ENCODE measurements at places on chromosomes 2 and 18.

- DNase-seq, result peak; percentile 83
Observed at GRCh38 chr2:174485788-174486562, 854 bp downstream of the GPR155 start.

- DNase-seq, result peak; percentile 86
Observed at GRCh38 chr2:33134086-33134771, 187.5 kb downstream of the LTBP1 start.

DNA sequence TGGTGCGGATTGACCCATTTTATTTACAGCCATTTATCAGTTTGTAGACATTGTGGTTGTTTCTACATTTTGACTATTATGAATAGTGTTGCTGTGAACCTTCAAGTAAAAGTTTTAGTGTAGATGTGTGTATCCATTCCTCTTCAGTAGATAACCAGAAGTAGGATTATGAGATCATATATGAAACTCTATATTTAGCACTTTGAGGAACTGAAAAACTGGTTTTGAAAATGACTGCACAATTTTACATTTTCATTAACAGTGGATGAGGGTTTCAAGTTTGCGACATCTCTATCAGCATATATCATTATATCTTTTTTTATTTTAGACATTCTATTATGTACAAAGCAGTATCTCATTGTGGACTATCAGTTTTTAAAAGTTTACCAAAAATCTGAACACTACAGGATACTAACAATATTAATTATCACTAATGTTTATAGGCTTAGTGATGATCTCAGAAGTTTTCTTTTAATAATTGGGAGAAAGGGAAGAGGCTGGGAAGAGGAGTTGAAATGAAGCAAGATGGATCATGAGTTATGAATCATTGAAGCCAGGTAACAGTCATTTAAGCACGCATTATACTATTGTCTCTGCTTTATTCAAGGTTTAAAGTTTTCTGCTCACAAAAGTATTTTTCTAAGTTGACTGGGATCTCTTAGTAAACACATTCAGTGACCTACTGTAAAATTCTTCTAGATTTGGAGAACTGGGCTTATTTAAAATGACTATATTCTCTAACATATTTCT lies 329.0 kb upstream of the LRATD1 start:
- DNase-seq, result no peak

DNA sequence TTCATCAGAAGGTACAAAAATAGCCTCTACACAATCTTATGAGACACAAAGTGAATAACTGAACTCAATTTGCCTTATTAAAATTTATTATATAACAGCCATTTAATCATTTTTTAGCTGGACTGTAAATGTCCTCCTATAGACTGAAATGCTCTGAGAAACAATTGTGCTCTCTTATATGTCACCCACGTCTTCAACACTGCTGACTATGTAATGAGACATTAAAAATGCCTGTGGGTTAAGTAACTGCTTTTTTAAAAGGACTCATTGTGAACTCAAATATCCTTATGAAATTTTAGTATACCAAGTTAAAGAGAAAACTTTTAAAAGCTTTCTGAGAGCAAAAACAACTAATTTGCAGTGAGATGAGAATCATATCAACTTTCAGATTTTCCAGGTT lies 10.4 kb upstream of the GALNT1 start:
- no peak for DNase-seq

GRCh38 chr2:203972066-203972465 lies 35.5 kb downstream of the ICOS start:
- no peak for DNase-seq

GRCh38 chr2:84959095-84959565 lies 11.8 kb upstream of the KCMF1 start:
- DNase-seq, result no peak

DNA sequence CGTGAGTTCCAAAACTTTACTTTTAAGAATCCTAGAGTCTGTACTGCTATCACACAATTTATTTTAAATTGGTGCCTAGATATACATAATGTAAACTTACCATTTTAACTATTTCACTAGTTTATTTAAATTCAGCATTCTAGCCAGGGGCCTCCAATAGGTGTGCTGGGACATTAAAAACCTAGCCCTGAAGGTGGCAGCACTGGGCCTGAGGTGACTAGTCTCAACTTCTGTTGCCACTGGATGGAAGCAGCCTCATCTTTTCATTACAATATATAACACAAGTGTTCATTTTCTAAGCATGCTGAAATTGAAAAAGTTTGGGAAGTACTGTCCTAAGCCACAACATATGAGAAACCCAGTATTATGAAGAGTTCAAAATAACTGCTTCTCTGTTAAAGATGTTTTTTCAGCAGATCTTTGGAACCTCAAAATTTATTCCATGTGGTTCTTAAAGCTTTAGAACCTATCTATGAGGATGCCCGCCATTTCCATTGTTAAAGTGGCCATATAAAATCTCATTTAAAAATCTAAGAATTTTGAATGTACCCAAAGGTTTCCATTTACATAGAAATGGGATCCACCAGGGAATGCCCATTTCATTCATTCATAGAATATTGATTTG lies 2.9 kb upstream of the RBBP8 start:
- DNase-seq, result peak; percentile 59

DNA sequence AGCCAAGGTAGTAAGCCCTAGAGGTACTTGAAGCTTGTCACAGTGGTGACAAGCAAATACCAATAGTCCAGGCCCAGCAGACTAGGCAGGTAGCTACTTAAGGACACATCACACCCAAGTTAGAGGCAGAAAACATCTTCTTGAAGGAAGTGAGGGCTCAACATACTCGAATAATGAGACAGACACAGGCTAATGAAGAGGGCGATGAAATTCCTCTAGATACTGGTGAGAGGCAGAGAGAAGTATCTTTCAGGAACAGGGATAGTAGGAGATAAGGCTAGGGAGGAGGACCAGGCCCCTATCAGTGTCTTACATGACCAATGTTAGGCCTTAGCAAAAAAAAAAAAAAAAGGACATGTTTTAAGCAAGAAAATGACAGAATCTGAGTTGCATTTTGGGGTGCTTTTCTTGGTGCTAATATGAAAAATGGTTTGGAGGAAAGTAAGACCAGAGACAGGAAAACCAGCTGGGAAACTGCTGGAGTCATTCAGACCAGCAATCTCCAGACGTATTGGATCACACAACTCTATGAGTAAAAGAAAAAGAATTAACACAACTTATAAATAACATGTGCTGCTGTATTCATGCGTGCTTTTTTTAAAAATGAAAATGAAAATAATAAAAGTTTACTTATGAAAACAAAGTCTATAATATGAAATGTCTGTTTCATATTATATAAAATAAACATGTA lies 37.7 kb downstream of the COBLL1 start:
- DNase-seq, result no peak

DNA sequence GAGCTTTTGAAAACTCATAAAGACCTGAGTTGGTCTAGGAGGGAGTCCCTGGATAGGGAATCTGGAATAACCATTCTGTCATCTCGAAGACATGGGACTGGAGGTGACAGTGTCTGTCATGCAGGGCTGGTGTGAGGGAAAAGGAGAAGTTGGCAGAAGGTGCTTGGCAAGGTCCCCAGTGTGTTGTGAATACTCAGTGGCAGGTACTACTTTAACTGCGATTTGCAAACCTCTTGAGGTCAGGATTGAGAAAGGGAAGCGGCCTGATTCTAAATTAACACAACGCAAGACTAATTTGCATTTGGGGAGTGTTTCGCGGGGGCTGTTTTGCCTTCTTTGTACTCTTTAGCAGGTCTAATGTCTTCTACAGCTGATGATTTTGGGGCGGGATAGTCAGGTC lies 77.0 kb upstream of the TMEM200C start:
- no peak for DNase-seq

DNA sequence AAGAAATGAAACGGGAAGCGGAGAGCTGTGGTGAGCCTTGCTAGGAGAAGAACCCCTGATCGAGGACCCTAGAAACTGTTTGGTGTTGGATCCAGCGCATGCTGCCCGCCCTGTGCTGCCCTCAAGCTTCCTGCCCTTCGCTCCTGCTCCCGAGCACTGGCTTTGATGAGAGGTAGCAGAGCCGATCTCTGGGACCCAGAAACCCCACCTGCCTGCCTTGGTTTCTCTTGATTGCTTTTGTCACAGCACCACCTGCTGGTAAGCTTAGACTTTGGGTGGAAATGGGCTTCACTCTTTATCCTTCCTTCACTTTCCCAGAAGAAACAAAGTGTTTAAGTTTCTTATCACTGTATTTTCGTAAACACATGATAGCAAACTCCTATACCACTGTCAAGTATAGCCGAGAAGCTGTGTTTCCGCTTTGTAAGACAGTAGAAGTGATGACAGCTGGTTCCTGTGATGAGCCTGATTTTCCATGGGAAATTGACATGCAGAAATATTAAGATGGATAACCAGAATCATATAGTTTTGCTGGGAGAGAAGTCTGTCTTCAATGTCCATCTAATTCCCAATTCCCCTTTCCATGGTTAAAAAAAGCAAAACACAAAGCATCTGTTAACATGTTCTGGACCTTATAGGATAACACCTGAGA lies 267.4 kb downstream of the PHLPP1 start:
- DNase-seq, result no peak

DNA sequence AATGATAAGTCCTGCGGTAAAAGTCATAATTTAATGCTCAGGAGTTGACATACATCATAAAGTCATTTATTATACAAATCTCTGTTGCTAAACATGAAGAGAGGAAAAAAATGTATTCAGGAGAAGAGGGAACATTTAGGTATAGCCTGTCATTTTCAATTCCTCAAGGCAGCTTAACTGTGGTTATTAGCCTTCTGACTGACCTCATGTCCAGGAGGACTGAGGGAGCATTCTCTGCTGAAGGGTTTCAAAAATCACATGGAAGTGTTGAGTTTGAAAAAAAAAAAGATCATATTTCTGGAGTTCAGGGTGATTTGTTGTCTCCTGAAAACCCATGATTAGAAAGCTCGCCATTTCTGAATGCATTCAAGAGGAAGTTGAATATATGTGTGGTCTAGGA lies 1371.1 kb upstream of the LRRTM1 start:
- no peak for DNase-seq

DNA sequence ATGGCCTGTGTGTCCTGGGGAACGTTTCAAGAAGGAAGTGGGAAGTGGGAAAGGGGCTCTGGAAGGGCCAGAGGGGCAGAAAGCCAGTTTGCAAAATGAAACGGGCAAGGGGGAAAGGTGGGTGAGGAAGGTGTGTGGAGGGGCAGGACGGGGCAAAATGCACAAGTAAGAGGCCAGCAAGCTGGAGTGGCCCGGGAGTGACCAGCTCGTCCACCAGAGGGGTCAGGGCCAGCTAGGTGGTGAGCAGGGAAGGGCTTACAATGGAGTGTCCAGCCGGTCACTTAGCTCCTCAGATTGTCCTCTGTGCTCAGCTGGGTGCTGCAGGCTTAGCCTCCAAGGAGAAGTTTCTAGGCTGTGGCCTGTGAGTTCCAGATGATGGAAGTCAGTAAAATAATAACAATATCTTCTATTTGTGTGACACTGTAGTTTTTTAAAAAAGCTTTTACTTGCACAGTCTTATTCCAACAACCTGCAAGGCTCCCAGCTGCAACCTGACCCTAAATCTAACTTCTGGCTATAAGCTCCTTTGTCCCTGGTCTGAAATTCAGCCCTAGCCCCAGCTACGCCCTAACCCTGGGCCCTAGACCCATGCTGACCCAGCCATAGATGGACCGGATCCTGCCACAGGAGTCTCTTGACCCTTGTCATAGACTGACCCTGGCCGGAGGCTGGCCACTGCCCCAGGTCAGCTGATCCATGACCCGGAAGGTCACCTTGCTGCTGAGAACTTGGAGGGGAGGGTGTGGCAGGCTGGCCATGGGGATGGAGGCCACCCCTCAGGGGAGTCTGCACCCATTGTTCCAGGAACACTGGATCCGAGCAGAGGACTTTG lies 29.2 kb downstream of the MYO7B start:
- no peak for DNase-seq

DNA sequence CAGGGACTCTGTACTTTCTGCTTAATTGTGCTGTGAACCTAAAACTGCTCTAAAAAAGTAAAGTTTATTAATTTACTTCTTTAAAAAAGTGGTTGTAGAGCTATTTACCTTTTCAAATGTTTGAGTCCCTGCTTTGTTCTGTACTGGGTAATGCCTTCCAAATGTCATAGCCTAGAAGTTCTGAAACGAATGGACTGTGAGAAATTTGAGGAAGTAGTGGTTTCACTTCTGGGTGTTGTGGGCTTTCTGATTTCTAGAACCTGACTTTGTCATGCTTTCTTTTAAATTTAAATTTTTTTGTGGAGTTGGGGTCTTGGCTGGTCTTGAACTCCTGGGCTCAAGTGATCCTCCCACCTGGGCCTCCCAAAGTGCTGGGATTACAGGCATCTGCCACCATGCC lies 44.6 kb downstream of the SMAD4 start:
- DNase-seq, result no peak

- peak; percentile 23 for DNase-seq
Observed at GRCh38 chr2:136874258-136874657, 108.9 kb downstream of the THSD7B start.

DNA sequence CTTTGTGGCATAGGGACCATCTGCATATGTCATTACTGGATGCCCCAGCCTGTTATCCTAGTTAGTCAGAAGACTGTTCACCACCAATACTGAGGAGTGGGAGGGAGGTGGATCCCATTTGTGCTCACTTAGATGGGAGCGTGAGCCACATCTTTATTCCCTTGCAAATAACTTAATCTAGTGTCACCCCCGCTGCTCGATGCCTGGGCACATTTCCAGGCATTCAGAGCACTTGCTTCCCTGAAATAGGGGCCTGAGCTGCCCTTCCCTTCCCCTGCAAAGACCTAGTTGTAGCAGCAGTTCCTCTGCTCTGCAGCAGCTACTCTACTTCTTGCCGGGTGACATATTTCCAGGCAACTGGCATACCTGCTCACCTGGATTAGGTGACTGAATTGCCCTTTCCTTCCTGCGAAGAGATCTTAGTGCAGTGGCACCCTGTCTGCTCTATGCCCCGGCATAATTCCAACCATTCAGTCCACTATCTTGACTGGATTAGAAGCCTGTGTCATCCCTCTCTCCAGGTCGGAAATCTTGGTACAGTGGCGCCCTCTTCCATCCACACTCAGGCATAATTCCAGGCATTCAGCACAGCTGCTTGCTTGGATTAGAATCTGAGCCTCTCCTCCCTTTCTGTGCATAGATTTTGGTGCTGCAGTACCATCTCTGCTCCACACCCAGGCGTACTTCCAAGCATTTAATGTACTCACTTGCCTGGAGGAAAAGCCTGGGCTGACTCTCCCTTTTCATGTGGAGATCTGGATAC lies 1389.1 kb upstream of the TMEFF2 start:
- peak; percentile 81 for DNase-seq

GRCh38 chr2:75074228-75074627 lies 115.8 kb downstream of the POLE4 start:
- peak; percentile 13 for DNase-seq

- no peak for DNase-seq
Observed at GRCh38 chr2:47249157-47249900, 94.2 kb upstream of the STPG4 start.

DNA sequence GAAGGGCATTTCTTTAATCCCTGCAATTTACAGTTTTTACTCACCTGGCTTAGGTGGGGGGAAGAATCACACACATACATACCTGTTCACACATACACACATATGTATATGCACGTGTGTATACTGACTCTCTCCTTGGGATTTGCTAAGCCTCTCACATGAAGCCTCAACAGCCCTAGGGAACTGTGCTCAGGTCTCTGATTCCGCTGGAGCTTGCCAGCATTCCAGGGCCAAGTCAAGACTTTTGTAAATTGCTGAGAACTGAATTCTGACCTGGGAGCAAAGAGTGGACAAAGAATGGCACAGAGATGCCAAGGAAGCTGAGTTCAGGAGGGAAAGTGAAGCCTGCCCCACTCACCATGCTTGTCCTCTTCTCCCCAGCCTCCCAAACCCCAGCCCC lies 177.3 kb downstream of the TMEM247 start:
- no peak for DNase-seq

- DNase-seq, result peak; percentile 73
Observed at GRCh38 chr2:20326163-20326780, 24.4 kb downstream of the PUM2 start.

- no peak for DNase-seq
Observed at GRCh38 chr2:220278022-220278421, 650.6 kb downstream of the SLC4A3 start.

Data from NCI-H524 (cell line).